ENCODE measurements at places on chromosomes 11 and 22.

GRCh38 chr11:32318071-32319055, 117.0 kb downstream of the WT1 start:
- DNase-seq, result no peak

- DNase-seq, result no peak
Measured at GRCh38 chr11:34926831-34927132, 10.4 kb downstream of the PDHX start.

GRCh38 chr11:846496-847098, 3.9 kb downstream of the TSPAN4 start:
- peak; percentile 69 for DNase-seq

GRCh38 chr22:20213833-20214708, 54.0 kb downstream of the RTN4R start:
- no peak for DNase-seq

DNA sequence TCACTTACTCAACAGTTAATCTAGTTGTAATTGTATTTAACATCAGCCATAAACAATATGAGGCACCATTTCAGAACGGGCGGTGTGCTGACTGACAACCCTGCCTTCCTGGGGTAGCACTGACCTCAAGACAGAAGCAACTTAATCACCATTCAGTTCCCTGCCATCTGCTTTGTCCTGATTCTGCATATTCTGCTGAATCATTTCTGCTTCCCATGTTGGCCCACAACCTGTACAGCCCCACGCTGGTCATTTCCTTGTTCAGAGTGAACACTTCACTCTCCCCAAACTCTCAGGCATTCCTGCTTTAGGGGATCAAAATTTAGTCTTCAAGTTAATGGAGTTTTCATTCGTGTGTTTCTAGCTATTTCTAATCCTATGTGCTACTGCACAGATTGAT, 132.3 kb upstream of the ZBED5 start:
- DNase-seq, result no peak

- DNase-seq, result no peak
Measured at GRCh38 chr22:44878483-44879300, 126.3 kb downstream of the ARHGAP8 start.

DNA sequence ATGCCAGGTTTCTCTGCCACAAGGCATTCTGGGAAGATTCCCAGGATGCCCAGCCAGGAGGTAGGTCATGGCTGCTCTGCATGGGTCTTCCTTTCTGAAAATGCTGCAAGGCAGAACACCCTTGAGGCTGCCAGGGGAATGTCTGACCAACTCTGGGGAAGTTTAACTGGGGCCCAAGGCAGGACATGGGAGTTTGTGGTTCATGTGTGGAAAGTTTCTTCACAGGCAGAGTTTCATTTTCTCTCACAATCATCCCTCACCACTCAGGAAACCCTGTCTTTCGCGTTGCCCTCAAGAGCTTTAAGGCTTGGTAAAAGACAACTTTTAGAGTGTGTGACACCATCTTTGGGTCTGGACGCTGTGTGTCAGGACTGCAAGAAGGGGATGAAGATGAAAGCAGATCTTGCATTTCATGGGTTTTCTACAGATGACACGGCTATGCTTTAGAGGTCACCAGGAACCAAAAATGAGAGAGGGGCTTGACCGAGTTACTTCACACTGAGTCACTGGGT, 133.5 kb downstream of the CD44 start:
- DNase-seq, result no peak

- DNase-seq, result no peak
Measured at GRCh38 chr11:130467116-130467900, 18.9 kb downstream of the ADAMTS15 start.

GRCh38 chr22:19728271-19728670, 4.9 kb downstream of the GP1BB start:
- no peak for DNase-seq

GRCh38 chr11:109026891-109027489, 362.1 kb downstream of the DDX10 start:
- no peak for DNase-seq

- no peak for DNase-seq
Measured at GRCh38 chr11:61514050-61514917, 5.7 kb downstream of the LRRC10B start.

- no peak for DNase-seq
Measured at GRCh38 chr22:35343664-35344550, 37.0 kb upstream of the HMOX1 start.

DNA sequence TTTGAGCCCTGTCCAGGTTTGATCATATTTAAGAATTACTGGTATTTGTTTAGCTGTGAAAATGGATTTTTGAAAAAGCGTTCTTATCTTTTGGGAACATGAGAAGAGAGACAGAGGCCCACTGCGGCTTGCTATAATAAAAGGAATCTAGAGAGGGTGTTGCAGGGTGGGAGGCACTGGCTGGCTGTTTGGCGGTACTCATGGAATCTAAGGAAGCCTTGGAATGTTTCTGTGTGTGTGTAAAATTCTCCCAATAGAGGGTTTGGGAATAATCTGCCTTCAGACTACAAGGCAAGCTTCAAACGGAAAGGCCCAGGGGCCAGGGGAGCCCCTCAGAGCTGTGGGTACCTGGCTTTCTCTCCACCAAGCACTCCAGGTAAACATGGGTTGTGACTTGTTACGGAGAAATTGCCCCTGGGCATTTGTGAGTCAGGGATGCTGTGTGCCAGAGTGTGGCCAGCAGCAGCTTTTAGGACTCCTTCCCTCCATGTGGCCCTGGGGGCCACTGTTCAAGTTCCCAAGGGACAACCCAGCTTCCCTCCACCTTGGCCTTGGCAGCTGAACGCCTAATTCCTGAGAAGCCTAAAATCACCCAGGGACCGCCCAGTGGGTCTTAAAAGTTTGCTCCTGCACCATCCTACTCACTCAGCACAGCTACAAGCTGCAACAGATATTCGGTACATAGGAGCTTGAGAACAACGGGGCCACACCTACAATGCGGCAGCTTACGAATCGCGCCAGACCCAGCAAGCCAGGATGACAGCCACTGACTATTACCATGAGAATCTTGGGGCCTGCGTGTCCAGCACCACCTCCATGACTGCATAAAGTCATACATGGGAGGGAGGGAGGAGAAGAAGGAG, 14.1 kb upstream of the SYT8 start:
- DNase-seq, result no peak

DNA sequence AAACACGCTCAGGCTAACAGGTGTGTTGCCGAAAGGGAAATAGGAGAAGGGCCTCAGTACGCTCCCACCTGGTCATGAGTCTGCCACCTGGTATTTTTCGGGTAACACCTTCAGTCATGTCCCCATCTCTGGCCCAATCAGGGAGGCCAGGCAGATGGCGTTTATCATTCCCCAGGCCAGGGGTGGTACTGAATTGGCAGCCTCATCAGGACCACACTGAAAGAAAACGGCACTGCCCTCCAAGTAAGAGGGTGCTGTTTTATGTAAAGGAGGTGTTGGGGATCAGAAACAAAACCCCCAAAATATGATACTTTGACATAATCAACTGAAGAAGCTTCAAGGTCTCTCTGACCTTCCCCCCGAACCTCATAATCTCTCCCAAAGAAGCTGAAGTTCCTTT, 58.9 kb downstream of the RCN1 start:
- no peak for DNase-seq

GRCh38 chr11:28919194-28919593, 811.0 kb downstream of the METTL15 start:
- DNase-seq, result no peak

DNA sequence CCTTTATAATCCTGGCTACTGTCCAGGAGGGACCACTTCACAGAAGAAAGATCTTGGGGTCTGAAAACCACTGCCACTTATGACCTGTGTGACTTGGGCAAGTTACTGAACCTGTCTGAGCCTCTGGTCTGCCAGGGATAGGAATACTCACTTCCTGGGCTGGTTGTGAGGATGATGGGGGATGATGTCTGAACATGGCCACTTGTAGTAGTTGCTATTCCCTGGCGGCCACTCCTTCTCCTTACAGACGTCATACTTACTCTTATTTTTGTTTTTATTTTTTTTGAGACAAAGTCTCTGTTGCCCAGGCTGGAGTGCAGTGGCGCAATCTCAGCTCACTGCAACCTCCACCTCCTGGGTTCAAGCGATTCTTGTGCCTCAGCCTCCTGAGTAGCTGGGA, 26.1 kb downstream of the CD82 start:
- no peak for DNase-seq

DNA sequence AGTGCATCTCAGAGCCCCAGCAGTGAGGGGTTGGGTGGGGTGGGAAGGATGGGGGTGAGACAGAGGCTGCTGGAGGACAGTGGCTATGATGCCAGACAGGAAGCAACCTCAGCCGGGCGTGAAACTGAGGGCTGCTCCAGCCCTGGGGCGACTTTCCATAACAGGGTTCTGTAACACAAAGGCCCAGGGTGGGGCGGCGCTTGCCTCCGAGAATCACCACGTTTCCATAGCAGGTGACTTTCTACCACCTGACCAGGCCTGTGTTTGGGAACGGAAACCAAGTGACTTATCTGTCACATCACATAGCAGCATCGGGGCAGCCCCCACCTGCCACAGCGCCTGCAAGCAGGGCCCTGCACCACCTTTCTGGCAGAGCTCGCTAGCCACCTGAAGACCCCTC, 85.8 kb downstream of the TRMU start:
- no peak for DNase-seq

GRCh38 chr11:47143322-47143721, 33.4 kb downstream of the ARFGAP2 start:
- peak; percentile 83 for DNase-seq

DNA sequence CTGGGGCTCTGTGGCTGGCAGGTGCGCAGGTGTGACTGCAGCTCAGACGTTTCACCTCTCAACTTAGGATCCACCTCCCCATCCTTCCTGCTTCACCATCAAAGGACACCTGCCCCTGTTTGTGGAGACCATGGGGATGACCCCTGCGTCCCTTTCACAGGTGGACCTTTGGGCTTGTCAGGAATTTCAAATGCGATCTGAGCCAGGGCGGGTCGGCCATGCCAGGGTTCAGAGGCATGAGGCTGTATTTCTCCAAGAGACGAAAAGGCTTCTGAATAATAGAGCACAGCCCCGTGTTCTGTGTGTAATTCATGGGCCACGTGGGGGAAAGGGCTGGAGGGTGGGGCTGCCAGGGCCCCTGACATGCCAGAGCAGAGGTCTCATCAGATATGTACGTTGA, 668.0 kb downstream of the BRD1 start:
- no peak for DNase-seq

DNA sequence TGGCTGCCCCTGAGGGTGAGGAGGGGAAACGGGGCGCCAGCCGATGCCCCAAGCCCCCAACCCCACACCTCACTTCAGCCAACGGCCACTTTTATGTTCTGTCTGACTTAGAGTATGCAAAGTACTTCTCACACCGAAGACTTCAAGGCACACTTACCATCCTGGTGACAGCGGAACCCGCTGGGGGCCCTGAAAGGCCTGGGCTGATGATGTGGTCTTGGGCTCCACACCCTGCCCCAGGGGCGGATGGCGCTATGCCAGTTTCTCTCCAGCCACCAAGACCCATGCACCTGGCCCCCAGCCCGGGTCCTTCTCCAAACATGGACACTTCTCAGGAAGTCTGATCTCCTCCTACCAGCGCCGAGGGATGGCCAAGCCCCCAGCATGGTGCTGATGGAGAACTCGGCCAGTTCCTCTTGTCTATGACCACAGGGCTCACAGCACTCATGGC, 175.4 kb downstream of the CTTN start:
- no peak for DNase-seq

DNA sequence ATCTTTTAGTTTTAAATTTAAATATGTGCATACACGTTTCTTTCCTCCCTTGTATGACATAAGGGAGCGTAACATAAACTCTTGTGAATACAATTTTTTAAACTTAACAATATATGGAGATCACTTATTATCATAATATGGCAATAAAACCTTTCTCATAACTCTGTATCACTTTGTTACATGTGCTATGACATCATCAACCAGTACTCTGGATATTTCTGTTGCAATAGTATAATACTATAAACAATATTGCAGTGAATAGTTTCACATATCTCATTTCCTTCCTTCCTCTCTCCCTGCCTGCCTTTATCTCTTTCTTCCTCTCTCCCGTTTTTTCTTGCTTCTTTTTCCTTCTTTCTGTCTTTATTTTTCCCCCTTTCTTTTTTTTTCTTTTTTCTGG, 1278.0 kb upstream of the CNTN5 start:
- DNase-seq, result no peak

- no peak for DNase-seq
Measured at GRCh38 chr11:6418557-6419008, 311 bp downstream of the APBB1 start.

DNA sequence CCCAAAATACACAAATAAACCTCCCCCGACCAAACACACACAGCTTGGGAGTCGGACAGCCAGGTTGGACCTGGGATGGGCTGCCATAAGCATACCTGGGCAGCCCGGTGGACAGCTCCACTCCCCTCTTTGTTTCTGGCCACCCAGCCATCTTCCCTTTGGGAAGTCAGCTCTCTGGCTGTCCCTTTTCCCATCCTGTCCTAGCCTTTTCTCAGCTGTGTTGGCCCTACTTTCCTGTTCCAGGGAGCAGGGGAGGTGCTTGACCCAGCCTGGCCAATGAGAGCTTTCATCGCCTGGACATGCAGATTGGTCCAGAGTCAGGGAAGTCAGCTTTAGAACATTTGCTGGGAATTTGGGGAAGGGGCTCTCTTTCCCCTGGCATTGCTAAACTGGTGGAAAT, 68.7 kb upstream of the NECTIN1 start:
- no peak for DNase-seq

GRCh38 chr11:72519220-72519881, 85.0 kb upstream of the CLPB start:
- DNase-seq, result no peak

DNA sequence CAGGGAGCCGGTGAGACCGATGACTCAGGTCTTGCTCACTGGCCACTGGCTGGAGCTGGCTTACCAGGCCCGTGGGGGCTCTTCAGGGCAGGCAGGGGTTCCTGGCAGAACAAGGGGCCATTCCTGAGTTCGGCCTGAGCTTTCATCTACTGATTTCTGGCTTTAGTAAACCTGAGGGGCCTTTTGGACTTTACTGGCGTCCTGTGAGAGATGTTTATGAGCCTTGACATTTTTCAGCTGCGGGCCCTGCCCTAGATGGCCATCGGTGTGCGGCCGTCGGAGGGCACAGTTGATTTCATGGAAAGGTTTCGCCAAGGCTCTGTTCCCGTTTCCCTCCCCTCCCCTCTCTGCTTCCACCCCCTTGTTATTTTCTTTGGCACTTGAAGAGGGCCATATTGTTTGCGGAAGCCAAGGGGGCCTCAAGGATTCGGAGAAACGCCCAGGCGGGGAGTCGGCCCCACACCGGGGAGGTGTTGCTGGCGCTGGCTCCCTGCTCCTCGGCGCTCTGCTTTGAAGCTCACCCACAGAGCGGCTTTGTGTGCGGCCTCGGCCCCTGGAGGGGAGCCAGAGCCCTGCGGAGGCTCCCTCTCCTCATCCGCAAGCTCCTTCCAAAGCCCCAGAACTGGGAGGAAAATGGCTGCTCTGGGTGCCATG, 17.7 kb downstream of the ELF5 start:
- DNase-seq, result no peak

Measured in H54 (cell line).